AG20443 (cell line): ENCODE measurements at places on chromosomes 12 and 14.

DNA sequence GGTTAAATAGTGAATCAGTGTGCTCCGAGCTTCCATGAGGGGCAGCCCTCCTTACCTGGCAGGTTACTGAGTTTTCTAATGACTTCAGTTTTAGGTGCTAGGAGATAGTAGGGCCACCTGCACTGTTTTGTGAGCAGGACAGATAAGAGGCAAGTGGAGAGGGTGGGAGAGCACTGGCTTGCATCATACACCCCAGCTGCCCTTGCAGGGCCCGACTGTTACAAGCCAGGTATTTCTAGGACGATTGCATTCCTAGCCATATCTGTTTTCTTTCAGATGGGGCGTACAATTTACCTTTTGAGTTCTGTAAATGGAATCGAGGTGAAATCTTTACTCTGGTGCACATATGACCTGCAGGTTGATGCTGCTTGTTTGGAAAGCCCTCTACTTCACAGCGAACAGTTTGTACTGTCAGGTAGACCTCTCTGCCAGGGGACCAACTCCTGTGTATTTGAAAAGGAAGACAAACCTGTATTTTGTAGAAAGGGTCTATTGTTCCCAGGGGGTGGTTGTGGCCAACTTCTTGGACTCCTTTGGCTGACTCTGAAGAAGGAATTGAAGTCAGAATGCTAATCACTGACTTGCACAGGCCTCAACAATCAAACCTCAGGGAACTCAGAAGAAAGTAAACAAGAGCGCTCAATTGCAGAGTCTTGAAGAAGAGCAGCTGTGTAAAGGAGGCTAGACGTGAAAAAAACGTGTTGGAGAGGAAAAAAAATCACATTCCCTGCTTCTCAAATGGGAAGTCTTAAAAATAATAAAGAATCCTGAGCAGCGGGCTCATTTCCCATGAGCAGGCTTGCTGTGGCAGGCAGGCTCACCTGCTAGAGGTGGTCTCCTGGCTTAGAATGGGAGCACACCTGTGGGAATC is 57.3 kb downstream of the ETV6 start:
- DNase-seq, result no peak

- no peak for DNase-seq
These were observed 414.0 kb upstream of the FLRT2 start for GRCh38 chr14:85115921-85116320.

DNA sequence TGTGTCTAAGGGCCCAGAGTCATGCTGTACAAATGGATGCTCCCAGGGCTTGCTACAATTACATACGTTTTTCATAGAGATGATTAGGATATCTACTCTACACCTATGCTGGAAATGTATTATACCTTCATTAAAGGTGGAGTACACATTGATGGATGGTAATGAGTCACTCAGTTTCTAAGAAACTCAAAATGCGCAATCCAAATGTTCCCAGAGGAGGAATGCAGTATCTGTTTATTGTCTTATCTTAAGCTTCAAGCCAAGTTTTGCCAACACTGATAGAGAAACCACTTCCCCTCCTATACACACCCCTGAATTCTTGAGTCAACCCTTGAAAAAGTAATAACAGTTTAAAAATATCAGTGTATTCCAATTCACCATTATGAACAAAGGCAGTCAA is 266.6 kb upstream of the FAR2 start:
- DNase-seq, result no peak

DNA sequence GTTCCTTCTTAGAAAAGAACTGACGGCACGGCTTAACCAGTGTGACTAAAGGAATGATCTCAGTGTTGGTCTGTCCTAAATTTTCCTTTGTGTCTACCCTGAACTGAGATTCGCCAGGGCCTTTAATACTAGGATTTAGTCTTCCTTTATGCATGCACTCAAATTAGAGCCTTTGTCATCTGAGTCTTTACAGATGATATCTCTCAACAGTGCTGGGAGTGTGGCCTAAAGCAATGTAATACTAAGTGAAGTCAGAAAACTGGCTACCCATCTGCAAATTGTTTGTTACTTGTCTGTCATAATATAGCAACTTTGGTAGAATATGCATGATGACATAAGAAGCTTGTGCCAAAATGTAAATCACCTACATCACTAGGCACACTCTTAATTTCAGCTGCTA is 95.4 kb downstream of the PTPRO start:
- no peak for DNase-seq

DNA sequence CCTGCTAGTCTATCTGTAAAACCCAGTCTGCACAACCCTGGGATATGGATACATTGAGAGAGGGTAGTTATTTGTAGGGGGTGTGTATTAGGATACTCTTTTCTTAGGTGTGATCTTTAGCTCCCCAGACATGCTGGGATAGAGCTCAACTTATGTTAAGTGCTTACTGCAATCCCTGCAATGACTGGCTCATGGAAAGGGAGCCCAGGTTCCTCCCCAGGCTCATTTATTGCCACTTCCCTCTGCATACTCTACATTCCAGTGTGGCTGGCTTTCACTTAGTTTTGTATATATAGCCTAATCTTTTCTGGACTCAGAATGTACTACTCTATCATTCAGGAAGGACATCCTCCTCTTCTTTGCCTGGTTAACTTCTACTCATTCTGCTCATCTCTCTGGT is 172.0 kb downstream of the SYT10 start:
- no peak for DNase-seq

DNA sequence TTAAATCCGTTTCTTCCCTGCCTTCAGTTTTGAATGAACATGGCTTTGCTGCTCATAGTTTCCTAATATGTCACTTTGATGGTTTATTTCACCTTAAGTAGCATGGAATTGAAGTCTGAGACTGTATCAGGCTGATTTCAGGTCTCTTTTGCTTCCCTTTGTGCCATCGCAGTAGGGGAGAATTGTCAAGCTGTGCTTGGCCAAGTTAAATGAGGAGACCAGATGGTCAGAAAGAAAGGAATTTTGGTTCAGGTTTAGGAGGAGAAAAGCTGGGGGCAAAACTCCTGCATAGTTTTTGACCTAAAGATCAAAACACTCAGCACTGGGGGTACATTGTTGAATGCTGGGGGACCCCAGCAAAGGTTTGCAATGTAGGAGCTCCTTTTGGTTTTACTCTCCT is 398.4 kb downstream of the NUAK1 start:
- DNase-seq, result no peak

GRCh38 chr14:58275527-58276190 is 22.7 kb upstream of the ARID4A start:
- no peak for DNase-seq

DNA sequence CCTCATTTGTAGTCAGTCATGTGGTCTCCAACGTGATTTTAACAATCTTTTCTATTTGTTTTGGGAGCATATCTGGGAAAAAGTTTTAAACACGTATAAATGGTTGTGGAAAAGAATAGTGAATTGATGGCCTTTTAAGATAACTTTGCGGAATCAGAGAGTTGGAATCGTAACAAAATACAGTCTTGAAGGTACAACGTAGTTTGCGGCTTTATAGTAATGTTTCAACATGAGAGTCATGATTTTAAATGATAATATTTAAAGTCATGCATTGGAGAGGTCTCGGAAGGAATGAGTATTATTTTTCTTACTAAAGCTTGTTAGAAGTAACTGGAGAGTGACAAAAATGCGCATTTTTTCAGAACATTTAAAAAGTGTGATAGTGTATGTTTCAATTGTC is 1.6 kb downstream of the AEBP2 start:
- no peak for DNase-seq
